Stimulated activated CD4-positive, alpha-beta T cell treated with anti-CD3 and anti-CD28 coated beads, Interleukin-15, amount 100 ng/mL, for 24 hours (primary cell): ENCODE measurements at places on chromosomes 3 and 15.

DNA sequence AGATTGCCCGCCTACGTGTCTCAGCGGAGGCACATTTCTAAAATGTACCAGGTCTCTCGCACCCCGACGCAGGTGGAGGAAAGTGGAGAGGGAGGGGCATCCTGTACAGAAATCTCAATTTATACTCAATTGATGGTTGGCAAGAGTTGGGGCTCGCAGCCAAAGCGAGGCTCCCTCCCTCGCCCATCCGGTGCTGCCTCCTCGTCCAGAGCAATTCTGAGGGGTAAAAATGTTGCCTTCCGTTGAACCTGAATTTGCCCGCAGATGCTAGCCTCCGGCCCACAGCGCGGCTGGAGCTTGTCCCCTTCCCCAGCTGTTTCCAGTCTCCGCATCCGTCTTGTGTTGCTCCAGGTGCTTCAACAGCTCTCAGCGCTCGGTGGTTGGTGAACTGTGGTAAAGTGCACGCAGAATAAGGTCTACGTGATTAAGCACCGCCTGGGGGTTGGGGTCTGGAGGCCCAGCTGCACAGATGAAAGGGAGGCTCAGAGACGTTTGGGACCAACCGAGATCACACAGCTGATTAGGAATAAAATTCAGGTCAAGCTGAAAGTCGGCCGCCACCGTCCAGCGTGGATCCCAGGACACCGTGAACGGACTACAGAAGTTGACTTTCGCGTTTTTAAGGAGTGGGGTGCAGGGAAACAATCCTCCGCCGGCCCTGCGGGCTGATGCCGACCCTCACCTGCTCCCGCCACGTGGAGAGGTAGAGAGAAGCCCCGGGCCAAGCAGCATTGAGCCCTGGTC is 846 bp upstream of the POLG start:
- DNase-seq: no peak

GRCh38 chr3:37995652-37996641 is 5.4 kb downstream of the VILL start:
- DNase-seq: no peak

GRCh38 chr3:25510797-25511196 is 82.7 kb downstream of the RARB start:
- DNase-seq: no peak

DNA sequence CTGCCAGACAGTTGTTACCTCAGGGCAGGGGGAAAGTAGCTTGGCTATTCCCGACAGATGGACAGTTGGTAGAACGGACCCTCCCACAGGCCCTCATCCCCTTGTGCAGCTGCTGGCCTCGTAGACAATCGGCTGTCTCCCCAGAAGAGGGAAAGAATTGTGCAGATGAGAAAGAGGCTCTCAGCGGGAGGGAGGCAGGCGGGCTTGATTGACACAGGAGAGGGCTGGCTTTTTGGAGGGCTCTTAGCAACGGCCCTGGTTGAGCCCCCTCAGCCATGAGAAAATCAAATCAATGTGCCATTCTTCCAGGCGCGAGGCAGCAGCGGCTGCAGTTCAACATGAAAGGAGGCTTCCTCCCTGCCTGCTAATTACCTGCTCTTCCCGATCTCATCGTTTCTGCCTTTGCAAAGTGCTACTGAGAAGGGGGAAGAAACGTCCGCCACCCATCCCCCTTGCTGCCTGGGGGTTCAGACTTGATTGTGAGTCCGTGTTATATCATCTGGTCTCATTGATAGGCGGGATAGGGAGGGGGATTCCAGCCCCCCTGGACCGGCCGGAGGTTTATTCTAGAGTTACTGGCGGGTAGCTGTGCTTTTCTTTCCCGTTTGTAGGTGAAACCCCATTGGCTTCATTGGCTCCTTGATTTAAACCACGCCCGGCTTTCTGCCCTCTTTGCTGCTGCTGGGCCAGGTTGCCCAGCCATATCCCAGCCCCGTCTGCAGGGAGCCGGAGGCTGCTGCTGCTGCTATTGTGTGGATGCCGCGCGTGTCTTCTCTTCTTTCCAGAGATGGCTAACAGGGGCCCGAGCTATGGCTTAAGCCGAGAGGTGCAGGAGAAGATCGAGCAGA is at the start of gene TAGLN3:
Gene TAGLN3 (plus strand): TSS at position 287 of the 848 bp plus-strand sequence. CDS start 501 bp downstream, at position 788.
- DNase-seq: peak; percentile 20

GRCh38 chr3:11558002-11558401 is 85.7 kb downstream of the VGLL4 start:
- peak; percentile 29 for DNase-seq

DNA sequence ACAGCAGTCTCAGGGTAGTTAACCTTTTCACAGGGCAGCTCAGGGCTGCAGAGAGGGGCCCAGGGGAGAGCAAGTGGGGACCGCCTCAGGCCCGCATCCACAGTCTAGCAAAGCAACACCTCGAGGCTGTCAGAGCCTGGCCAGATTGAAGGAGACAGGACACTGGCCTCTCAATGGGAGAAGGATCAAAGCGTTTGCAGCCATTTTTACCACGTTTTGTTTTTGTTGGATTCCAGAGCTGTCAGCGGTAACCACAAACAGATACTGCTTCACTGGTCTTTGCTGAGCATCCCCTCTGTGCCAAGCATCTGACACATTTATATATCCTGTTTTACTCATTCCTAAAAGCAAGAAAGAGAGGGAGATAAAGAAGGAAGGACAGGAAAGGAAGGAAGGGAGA is 153.8 kb downstream of the SHQ1 start:
- no peak for DNase-seq

DNA sequence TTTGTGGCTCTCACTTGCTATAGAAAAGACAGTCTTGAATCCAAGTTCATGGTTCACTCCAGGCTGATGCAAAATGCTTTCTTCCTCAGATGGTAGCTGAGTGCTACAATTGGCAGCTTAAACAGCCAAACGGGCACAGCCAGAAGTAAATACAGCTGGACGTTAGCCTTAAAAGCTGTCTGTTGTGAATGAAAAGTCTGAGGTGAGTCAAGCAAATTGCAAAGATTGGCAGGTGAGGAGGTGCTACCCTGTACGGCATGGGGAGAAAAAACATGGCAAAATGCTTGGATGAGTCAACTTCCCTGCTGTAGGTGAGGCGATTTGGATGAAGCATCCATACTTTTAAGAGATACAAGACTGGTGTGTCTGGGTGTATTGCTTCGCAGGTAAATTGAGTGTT is 40.5 kb downstream of the IL5RA start:
- DNase-seq: no peak
